Osteocyte (in vitro differentiated cells): ENCODE measurements at places on chromosomes 2 and 18. TPM values are rescaled to one million over a fixed set of nuclear protein-coding genes. Genes with fewer than 3 reads are reported as not detected.

- H3K36me3 ChIP-seq = no peaks in the 10 kb centered on the region
- no peak for DNase-seq
- H3K27ac ChIP-seq = no peak overlapping the region
- no peaks in the 10 kb centered on the region for H3K4me1 ChIP-seq
- no peaks in the 10 kb centered on the region for H3K27me3 ChIP-seq
These were observed 354.8 kb downstream of the DCC start for GRCh38 chr18:52694804-52695203.

Gene TGIF1
- total RNA-seq = 83.0 and 90.7 TPM in 2 replicates

- no peak for DNase-seq
- no peak overlapping the region for H3K27ac ChIP-seq
- H3K36me3 ChIP-seq = no peaks in the 10 kb centered on the region
- H3K27me3 ChIP-seq = no peaks in the 10 kb centered on the region
These were observed 124.0 kb downstream of the HDAC4 start for GRCh38 chr2:239276851-239277250.

GRCh38 chr2:204258890-204259289 lies 286.4 kb upstream of the PARD3B start:
- H3K27ac ChIP-seq = no peak overlapping the region
- peaks cover 7% of the 10 kb centered on the region for H3K27me3 ChIP-seq

Gene EDAR
- total RNA-seq = not detected in 2 replicates

DNA sequence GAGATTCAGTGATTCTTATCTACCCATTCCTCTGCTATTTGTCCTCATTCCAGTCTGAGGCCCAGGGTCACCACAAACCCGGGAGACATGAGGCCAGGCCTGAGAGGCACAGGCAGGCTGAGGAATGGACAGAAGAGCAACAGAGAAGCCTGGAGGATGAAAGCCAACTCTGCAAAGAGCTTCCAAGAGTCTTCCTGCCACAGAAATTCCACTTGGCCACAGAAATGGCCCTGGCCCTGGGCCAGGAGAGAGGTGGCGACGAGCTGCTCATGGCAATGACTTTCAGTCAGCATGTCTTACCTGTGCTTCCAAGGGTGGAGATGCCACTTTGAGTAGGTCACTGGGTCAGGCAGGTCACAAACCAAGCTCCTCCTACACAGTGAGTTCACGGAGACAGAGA lies 155.3 kb upstream of the PKDCC start:
- H3K4me3 ChIP-seq = no peak overlapping the region
- H3K36me3 ChIP-seq = no peaks in the 10 kb centered on the region
- no peaks in the 10 kb centered on the region for H3K4me1 ChIP-seq
- DNase-seq = no peak
- H3K27me3 ChIP-seq = no peaks in the 10 kb centered on the region

DNA sequence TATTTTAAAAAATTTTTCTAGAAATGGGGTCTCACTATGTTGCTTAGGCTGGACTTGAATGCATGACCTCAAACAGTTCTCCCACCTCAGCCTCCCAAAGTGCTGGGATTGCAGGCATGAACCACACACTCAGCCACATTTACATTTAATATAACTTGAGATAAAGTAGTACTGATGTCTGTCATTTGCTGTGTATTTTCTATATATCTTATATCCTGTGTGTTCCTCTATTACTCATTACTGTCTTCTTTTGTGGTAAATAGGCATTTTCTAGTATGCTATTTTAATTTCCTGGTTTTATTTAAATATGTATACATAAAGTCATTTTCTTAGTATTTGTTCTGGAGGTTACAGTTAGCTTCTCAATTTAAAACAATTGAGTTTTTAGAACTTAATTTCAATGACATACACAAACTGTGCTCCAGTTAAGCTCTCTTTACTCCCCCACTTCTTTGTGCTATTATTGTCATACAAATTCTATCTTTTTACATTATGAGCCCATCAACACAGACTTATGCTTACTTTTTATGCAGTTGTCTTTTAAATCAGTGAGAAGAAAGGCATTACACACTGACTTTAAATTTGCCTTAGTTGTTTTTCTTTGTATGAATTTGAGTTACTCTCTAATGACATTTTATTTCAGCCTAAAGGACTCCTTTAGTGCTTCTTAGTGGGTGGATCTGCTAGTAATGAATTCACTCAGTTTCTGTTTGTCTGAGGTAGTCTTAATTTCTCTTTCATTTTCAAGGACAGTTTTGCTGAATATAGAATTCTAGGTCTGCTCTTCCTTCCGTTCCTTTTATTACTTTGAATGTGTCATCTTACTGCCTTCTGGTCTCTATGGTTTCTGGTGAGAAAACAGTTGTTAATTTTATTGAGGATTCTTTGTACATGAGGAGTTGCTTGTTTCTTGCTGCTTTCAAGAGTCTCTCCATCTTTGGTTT lies 6.2 kb upstream of the INPP4A start:
- peaks cover 34% of the 10 kb centered on the region for H3K27me3 ChIP-seq
- no peaks in the 10 kb centered on the region for H3K36me3 ChIP-seq
- DNase-seq = no peak
- H3K27ac ChIP-seq = no peak overlapping the region
- no peaks in the 10 kb centered on the region for H3K4me1 ChIP-seq
- H3K4me3 ChIP-seq = no peak overlapping the region

GRCh38 chr18:45863469-45863868 lies 38.0 kb downstream of the SIGLEC15 start:
- no peaks in the 10 kb centered on the region for H3K4me1 ChIP-seq
- H3K27me3 ChIP-seq = no peaks in the 10 kb centered on the region
- no peak overlapping the region for H3K27ac ChIP-seq
- DNase-seq = no peak
- peaks cover 80% of the 10 kb centered on the region for H3K36me3 ChIP-seq
- H3K4me3 ChIP-seq = no peak overlapping the region

- H3K27ac ChIP-seq = no peak overlapping the region
- H3K4me1 ChIP-seq = peaks cover 24% of the 10 kb centered on the region
- H3K27me3 ChIP-seq = no peaks in the 10 kb centered on the region
- H3K4me3 ChIP-seq = no peak overlapping the region
- no peaks in the 10 kb centered on the region for H3K36me3 ChIP-seq
These were observed 2.3 kb upstream of the PTPN18 start for GRCh38 chr2:130353291-130354138.

Gene POTEC
- not detected in 2 replicates for total RNA-seq

Gene RGPD8
- 8.6 and 9.6 TPM in 2 replicates for total RNA-seq
